ENCODE measurements at places on chromosomes 12 and 14.

GRCh38 chr12:95179011-95179410 lies 38.3 kb downstream of the FGD6 start:
- DNase-seq: no peak

GRCh38 chr12:93957168-93957567 lies 191.2 kb upstream of the PLXNC1 start:
- DNase-seq: no peak

DNA sequence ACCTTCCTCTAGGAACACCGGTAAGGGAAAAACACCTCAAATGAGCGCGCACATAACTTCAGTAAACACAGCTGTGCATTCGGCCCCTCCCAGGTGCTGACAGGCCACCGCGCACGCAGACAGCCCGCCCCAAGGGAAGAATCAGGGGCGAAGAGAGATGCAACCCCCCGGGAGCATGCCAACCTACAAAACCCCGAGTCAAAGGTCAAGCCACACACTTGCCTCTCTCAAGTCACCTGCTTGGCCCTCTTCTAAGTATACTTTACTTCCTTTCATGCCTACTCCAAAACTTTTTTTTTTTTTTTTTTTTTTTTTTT lies 2.3 kb upstream of the CYP46A1 start:
- no peak for DNase-seq

DNA sequence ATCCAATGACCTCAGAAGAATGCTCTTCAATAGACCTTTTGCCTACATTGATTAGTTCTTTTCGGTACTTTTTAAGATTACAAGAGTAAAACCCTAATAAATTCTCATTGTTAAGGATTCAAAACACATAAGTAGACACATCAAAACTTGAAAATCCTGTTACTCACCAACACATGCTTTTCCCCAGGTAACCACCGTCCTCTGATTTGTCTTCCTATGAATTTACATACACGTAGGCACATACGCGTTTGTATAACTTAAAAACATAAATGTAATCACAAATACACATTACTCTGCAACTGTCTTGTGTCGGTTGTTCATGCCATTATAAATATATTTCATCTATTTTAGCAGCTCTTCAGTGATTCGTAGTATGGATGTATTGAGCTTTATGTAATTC lies 910 bp upstream of the WASHC4 start:
- DNase-seq: no peak

- DNase-seq: no peak
Measured at GRCh38 chr14:101654051-101654450, 92.8 kb downstream of the DIO3 start.

DNA sequence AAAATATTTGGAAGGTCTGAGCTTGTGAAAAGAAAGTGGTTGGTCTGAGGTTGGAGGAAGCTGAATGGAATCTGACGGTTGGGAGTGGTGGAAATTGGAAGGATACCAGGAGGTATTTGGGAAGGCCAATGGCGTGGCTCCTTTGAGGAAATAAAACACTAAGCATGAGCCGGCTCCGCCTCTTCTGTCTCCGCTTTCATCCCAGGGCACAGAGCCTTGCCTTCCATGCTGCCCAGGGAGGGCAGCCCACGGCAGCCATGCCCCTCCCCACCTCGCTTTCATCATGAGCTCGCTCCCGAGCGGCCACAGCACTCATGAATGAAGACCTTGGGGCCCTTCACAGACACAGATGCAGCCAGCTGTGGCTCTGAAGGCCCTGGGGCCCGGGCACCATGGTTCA lies 36.2 kb downstream of the HSP90AA1 start:
- DNase-seq: no peak
